Cortex of kidney (tissue), 1 donor: ENCODE measurements at places on chromosomes 5 and 9.

DNA sequence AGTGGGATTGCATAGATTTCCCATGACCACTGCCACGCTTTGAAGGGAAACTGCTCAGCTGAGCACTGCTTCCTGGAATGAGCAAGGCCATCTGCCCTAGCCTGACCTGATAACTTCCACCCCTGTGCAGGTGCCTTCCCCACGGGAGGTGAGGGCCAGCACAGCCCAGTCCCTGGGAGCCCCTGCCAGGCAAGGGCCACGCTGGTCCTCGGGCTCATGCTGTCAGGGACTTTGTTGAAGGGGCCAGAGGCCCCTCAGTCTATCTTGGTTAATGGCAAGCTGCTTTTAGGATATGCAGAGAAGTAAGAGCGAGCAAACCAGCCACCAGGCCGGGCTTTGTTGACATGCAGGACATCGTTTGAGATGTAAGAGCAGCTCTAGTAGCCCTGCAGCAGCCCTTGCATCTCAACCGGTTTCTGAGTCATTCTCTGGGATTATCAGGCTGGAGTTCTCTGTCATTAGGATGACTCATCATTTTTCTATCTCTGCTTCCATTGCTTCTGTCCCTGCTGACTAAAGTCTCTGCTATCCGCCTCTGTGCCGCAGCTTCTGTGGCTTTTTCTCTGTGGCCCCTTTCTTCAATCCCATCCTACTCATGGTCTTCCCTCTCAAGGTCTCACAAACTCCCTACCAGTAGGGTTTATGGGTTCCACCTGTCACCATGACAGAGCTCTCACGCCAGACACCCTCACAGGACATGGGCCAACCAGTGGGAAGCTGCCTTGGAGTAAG, 30.6 kb upstream of the IQGAP2 start:
- no peak for DNase-seq

GRCh38 chr9:126915281-126915816, 767 bp downstream of the RALGPS1 start:
- no peak for DNase-seq

DNA sequence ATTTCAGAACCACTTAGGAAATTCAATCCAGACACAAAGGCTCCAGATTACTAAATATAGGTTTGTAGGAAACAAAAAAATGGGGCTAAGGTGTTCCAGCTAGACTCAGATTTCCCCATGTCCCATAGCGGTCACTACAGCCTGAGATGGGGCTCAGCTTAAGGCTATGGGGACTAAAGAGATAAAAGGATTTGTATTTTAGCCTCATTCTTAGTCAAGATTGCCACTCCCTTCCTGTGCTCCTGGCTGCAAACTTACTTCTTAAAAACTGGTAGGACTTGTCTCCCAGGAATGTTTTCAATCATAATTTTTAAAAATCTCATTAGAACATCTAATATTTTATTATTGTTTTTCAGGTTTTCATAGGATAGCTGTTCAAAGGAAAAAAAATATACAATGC, 253.8 kb upstream of the DAB2 start:
- no peak for DNase-seq

GRCh38 chr9:77725820-77726219, 77.7 kb upstream of the GNA14 start:
- DNase-seq: no peak

- no peak for DNase-seq
These were observed 15.3 kb downstream of the PLPP7 start for GRCh38 chr9:131304676-131305355.

- no peak for DNase-seq
These were observed 62.5 kb upstream of the EPB41L4B start for GRCh38 chr9:109383356-109383755.

DNA sequence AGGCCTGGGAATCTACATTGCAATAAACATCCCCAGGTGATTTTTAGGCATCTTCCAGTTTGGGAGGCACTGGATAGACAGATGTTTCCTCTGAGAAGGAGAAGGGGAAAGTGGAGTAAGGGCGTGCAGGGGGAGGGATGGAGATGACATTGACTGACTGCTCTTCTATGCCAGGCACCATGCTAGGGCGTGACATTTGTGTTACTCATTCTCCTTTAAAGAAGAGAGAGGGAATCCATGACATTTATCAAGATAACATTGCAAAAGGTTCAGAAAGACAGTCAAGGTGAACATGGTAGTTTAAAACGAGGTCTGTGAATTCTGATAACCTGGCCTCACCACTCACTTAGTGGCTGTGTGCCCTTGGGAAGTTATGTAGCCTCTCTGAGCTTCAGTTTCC, 35.8 kb downstream of the FGF1 start:
- DNase-seq: no peak

DNA sequence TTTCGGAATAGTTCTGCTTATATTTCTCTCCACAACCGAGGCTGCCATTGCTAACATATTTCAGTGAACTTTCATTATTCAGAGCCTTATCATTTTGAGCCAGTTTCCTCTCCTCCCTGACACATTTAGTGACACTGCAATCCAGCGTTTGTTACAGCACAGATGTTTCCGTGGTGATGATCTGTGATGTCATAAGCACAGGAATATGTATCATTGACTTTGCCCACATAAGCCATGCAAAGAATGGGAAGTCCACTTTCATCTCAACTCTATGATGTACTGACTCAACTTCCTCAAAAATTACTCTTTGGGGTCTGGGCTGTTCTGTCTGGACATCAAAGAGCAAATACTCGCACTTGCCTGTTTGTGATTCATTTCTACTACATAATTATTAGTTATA, 291.8 kb downstream of the EBF1 start:
- DNase-seq: no peak

DNA sequence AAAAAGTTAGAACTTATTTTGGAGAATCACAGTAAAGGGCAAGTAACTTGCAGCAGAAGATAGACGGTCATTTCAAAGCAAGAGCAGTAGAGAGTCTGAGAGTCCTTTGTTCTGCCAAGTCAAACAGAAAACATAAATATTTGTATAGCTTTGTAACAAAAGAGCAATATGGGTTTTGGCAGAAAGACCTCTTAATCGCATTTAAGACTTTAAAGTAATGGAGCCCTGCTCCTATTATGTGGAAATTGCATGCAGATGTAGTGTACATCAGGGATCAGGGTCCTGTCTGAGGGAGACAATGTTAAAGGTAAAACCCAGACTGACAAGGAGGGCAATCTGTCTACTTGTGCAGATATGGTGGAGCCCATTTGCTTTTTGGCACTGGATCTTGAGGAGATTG, 87.2 kb downstream of the PGM5 start:
- DNase-seq: no peak

DNA sequence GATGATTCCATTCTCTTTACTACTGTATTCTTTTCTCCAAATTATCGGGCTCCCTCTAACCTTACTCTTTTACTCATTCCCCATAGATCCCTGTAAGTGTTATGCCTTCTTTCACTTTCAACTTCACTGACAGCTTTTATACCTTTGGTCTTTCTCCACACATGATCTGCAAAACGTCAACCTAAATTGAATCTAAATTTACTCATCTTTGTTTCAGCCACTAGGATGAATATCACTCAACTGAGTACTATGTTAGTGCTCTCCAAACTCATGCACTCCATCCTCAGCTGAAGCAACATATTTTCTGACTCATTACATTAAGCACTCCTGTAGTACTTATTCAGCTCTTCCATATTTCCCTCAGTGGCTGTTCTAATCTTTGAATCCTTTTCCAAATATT, 133.4 kb downstream of the ADAMTS19 start:
- DNase-seq: no peak

GRCh38 chr5:38576442-38576841, 20.0 kb upstream of the LIFR start:
- no peak for DNase-seq

DNA sequence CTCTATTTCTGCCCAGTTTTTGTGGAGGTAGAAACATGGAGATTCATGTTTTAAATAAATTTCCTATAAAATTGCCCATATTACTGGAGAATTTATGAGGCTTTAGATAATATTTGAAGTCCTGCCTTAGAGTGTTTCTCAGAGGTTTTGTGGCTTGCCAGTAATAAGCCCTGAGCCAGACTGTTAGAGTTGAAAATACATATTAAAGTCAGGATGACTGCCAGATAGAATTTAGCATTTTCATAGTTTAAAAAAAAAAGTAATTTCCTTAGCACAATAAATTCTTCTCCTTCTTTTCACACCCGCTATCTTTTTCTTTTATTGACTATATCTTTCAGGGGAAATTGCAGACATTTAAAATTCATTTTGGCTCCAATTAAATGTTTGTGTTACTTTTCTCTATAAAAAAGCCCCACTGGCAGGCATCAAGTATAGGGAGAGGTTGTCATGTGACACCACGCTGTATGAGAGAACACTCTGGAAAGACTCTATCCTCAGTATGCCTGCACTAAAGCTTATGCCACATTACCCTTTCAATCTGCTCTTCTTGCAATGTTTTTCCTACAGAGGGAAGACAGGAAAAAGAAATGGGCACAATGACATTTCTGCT, 135.2 kb downstream of the MPDZ start:
- DNase-seq: no peak

- no peak for DNase-seq
These were observed at the start of gene RNF145 for GRCh38 chr5:159209438-159210209. TSS of gene RNF145 (minus strand) at chr5:159209553. CDS start at chr5:159203617, 5,936 bp downstream.

DNA sequence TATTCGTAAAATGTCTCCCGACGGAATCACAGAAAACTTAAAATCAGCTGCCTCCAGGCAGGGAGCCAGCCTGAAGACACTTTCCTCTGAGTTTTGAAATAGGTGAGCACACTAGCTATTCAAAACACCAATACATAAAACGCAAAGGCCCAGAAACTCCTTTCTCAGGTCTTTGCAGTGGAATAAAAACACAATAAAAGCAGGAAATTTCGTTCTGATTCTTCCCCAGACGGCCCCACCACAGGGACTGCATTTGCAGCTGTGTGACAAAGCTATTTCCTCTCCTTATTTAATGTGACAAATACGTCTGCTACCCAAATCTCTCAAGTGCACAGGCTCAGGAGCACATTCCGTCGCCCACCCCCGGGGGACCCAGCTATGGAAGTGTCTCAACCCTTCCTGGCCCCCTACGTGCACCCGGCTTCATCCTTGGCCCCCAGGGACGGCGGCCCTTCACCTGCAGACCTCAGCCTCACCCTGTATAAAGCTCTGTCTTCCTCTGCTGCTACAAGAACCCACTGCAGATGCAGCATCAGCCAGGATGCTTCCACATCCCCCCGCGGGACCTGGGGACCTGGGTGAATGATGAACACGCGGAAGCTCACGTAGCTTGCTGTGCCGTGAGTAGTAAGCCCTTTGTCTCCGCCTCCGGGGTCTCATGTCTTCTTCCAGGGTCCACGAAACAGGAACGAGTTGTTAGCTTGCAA, 24.9 kb downstream of the AHRR start:
- DNase-seq: no peak
